ENCODE measurements at places on chromosomes 2 and 18.

- DNase-seq, result no peak
Measured at GRCh38 chr2:226334981-226335720, 464.5 kb downstream of the IRS1 start.

DNA sequence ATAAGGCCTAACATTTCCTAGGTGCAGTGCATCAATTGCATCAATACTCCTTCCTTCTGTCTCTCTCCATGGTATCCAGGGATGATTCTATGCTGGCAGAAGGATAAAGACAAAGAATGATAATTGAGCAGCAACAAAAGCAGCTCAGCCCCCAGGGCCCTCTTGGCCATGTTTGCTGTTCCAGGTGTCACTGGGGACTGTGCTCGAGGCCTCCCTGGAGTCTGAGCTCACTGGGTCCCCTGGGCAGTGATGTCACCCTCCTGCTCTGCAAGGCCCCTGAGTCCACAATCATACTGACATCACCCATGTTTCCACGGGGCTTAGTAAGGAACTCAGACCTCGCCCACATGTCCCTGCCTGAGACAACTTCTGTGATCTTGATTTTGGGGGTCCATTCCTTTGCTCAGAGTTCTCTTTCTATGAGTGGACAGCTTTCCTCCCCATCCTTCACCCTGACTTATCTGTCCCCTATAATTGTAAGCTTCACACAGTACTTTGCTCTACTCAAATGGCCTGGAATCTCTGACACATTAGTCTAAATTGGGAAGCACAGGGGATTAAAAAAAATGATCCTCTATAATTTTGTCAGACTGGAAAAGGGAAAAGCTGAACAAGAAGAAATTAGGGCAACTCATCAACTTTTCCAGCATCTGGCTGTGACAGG lies 15.8 kb upstream of the EXOC6B start:
- no peak for DNase-seq

DNA sequence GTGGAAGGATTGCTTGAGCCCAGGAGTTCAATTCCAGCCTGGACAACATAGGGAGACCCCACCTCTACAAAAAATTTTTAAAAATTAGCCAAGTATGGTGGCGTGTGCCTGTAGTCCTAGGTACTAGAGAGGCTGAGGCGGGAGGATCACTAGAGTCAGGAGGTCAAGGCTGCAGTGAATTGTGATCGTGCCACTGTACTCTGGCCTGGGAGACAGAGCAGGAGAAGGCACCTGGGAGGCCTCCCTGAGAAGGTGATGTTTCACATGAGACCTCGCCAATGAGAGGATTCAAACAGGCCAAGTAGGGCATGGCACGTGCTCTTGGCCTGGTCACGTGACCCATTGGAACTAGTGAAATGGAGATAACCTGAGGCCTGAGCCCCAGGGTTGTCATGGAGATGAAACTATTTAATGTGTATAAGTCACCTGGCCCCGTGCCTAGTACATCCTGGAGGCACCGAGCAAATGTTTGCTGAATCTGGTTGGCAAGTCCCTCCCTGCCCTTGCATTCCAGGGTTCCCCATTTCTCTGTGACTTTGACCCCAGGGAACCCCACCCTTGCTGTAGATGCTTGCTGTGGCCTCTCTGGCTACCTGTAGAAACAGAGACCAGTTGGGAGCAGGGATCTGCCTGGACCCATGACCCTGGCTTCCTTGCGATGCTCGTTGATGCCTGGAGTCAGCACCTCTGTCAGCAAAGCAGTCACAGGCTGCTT lies 26.1 kb upstream of the ROCK2 start:
- DNase-seq, result no peak

GRCh38 chr2:143988082-143988481 lies 531.8 kb downstream of the ZEB2 start:
- no peak for DNase-seq

DNA sequence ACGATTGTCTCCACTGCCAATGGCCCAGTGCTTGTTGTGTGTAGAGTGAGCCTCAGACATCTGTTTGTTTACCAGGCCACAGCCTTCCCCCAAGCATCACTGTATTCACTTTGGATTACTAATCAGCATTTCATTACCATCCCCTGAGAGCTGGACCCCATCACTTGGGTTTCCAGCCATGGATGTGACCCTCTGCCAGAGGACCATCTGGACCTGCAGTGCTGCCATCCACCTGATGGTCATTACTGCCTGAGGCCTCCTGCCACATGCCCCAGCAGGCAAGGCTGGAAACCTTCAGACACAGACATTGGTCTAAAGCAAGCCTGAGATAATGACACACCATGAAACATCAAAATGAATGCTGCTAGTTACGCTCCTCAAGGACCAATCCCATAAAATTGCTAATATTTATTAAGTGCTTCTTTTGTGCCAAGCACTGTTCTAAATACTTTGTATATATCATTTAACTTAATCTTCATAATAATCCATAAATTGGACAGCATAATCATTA lies 2096.3 kb upstream of the CELF4 start:
- no peak for DNase-seq

DNA sequence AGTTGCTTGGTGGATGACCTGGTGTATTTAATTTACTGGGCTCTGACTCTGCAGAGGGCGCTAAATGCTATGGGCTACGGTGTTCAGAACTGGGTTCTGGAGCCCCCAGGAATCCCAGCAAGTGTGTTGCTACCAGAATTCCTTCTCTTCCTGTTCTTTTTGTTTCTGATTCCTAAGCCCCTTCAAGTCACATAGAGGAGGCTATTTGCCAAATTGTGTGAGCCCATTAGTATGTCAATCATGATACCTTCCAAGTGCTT lies 358.2 kb upstream of the SPRED2 start:
- no peak for DNase-seq

DNA sequence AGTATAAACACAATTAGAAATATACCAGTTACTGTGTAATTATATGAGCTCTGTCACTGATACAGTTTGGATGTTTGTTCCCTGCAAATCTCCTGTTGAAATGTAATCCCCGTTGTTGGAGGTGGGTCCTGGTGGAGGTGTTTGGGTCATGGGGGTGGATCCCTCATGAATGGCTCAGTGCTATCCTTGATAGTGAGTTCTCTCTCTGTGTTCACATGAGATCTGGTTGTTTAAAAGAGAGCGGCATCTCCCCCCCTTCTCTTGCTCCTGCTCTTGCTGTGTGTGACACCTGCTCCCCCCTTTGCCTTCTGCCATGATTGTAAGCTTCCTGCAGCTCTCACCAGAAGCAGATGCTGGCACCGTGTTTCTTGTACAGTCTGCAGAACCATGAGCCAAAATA lies 24.1 kb downstream of the MTX2 start:
- no peak for DNase-seq

- DNase-seq, result no peak
Measured at GRCh38 chr2:40227210-40227609, 224.7 kb downstream of the SLC8A1 start.

GRCh38 chr2:126906781-126907180 lies 8.1 kb downstream of the TEX51 start:
- DNase-seq, result no peak

DNA sequence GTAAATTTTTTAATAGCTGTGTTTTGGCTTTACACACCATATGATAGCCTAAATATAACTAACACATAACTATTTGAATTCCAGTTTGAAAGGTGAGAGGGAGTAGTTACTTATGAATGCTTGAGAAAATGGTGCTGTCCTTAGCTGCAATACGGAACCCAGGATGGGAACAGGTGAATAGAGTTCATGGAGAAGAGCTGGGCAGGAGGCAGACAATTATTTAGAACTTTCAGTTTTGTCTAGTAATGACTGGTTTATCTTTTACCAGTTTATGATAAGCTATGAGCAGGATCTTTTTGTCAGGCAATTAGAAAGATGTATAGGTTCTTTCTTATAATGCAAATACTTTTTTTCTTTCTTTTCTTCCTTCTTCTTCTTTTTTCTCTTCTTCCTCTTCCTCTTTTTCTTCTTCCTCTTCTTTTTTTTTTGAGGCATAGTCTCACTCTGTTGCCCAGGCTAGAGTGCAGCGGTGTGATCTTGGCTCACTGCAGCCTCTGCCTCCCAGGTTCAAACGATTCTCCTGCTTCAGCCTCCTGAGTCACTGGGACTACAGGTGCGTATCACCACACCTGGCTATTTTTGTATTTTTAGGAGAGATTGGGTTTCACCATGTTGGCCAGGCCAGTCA lies 25.9 kb downstream of the UBR3 start:
- no peak for DNase-seq

DNA sequence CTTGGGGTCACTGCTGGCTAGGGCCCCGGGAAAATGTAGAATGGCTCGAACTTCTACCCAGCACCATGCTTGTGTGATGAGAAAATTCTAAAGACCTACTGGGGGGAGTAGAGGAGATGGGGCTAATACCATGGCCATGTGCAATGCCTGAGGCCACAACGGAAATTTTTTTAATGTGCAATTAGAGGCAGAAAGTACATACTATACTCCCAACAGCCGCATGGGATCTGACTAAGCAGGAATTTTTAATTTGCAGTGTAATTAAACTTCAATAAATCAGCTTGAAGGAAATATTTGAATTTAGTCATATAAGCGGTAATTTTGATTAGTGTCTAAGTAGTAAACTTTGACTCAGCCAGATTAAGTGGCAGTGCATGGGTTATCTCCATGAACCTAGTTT lies 53.2 kb upstream of the CNGA3 start:
- no peak for DNase-seq

GRCh38 chr18:8842506-8842905 lies 137.2 kb downstream of the MTCL1 start:
- DNase-seq, result no peak

- DNase-seq, result no peak
Measured at GRCh38 chr2:165827016-165827920, 33.2 kb upstream of the GALNT3 start.

DNA sequence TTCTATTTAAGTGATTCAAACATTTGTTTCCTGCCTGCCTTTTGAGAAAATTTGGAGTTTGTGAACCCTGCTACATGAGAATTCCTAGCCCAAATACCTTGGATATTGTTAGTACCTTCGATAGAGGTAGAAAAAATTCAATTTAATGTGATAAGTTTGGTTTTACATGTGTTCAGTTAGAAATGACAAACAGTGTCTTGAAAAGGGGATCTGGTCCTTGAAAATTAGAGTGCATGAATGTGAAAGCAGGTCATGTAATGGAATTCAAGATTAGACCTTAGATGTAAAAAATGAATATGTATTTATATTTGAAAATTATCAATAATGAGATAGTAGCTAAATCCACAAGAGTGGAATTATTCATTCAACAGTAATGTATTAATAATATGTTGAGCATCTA lies 70.5 kb downstream of the PIK3C3 start:
- DNase-seq, result no peak

- DNase-seq, result no peak
Measured at GRCh38 chr2:54038835-54039234, 68.0 kb upstream of the PSME4 start.

DNA sequence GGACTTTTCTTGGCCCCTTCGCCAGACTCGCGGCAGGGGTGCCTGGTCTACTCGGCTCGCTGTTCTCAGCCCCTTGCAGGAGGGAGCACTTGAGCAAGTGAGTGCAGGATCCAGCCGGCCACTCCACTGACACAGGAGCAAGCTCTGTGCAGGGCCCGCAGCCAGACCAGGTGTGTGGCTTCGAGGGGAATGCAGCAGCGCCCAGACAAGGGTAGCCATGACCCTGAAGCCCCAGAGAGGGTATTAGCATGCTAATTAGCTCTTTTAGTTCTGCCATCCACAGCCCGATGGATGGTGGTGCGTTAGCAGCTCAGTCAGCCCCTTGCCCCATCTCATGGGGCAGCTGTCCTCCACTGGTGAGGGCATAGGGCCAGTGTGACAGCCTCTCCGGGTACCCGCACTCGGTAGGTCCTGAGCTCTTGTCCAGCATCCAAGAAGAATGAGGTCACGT lies 103.2 kb upstream of the HS6ST1 start:
- DNase-seq, result no peak

DNA sequence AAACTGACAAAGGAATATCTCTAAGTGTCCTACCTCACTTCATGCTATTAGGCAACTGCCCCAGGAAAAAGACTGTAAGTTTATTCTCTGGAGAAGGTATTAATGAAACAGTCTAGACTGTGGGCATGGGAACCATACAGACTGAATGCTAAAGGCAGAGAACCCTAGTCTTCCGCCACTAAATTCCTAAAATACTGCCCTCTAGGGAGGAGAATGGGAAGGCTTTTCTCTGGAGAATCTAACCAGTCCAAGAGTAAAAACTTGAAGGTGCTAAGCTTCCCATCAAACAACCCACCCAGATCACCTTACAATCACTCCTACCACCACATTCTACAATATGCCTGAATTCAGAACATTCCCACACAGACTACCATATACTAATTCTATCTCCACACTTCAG lies 3.4 kb downstream of the SRBD1 start:
- no peak for DNase-seq

- no peak for DNase-seq
Measured at GRCh38 chr2:186480991-186481390, 5.1 kb upstream of the ZC3H15 start.

DNA sequence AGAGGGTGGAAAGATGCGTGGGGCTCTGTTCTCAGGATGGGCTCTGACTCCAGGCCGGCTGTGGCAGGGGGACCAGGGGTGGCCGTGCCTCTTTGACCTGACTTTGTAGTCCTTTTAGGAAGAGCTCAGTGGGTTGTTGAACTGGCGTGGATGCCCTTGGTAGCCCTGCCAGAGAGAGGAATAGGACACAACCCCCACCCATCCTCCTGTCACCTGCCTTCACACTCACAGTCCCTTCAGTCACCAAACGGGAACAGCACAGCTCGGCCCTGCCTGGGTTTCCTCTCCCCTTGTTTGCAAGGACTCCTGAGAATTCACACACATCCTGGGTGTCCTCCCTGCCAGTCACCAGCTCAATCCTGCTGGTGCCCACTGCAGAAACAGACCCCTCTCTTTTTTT lies 20.1 kb upstream of the MRPL33 start:
- no peak for DNase-seq

- DNase-seq, result no peak
Measured at GRCh38 chr2:232854082-232854481, 16.0 kb upstream of the SNORC start.

GRCh38 chr2:4930704-4931103 lies 761.5 kb upstream of the SOX11 start:
- DNase-seq, result no peak

GRCh38 chr2:141748616-141749015 lies 382.2 kb downstream of the LRP1B start:
- no peak for DNase-seq

DNA sequence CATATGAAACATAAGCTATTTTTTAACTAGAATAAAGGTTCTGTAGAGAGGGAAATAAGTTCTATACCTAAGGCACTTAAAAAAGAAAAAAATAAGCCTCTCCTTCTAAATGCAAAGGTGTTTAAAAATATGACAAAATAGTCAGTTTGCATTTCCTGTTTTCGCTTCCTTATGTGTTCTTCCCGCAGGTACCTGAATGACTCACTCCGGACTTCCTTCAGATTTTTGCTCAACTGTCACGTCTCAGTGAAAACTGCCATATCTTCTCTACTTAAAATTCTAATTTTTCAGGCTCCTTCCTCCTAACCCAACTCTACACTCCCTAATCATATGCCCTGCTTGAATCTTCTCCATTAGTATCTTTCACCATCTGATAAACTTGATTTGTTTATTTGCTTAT lies 1333.1 kb downstream of the LRP1B start:
- no peak for DNase-seq

DNA sequence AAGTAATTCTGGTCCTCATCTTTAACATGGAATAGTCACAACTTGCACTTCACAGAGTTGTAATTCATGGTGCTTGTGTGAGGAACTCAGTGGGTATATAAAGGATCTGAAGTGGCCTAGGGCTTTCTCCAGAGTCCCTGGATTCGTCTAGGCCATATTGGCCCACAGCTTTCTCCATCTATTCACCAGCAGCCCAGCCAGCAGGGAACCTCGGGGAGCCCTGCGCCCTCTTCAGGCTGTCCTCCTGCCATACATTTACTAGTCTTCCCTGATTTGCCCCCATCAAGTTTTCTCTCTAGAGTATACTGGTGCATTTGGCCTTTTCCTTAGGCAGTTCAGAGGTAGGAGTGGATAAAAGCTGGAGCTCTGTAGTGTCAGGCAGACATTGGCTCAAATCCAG lies 278.3 kb downstream of the MYCN start:
- no peak for DNase-seq

All from stimulated activated CD4-positive, alpha-beta T cell treated with anti-CD3 and anti-CD28 coated beads, Interleukin-4, amount 100 ng/mL, for 4 hours (primary cell).